ENCODE measurements at places on chromosomes 6 and 20.

DNA sequence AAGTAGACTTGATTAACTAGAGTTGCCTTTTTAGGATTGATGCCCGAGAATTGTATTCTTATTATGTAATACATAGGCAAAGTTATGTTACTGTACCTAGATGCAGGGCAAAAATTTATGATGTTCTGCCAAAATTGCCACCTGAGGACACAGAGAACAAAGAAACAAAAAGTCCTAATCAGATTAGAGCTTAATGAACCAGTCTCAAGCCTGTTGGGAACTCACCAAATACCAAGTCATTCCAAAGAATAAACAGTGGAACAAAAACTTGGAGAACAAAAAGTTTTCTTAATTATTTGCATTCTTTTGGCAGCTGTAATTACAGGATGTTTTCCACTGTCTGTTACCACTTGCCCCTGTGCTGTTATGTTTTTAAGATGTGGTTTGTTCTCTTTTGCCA lies 154.7 kb upstream of the SGK1 start:
- no peak for DNase-seq

DNA sequence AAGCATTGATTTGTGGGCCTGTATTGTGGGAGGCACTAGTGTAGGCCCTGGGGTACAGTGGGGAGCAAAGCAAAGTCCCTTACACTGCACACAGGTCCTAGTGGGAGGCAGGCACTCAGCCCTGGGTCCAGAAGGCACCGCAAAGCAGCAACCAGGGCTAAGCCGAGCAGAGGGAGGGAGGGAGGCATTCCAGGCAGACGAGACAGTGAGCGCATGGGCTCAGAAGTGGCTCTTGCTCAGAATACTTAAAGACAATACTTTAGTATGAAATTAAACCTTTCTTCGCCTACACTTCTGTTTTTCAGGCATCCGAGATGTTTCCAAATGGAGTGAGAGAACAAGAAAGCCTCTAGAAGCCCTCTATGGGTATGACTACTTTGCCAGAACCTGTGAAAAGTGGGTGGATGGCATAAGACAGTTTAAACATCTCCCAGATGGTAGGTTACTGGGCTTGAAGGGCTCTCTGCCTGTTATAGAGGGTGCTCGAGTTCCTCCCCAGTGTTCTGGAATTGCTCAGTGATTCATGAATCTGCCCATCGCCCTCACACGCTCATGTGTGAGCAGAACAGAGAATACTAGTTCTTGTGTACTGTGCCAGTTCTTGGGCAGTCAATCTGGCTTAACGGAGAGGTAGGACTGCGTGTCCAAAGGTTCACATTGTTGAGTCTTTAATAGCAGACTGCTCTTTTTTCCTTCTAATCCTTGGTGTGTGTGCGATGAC lies 18.7 kb downstream of the BPHL start:
- no peak for DNase-seq

GRCh38 chr6:139568151-139568955 lies 193.9 kb upstream of the CITED2 start:
- DNase-seq = no peak

GRCh38 chr20:46637020-46637419 lies 14.2 kb downstream of the SLC13A3 start:
- no peak for DNase-seq

GRCh38 chr20:8153281-8153908 lies 21.3 kb downstream of the PLCB1 start:
- no peak for DNase-seq

DNA sequence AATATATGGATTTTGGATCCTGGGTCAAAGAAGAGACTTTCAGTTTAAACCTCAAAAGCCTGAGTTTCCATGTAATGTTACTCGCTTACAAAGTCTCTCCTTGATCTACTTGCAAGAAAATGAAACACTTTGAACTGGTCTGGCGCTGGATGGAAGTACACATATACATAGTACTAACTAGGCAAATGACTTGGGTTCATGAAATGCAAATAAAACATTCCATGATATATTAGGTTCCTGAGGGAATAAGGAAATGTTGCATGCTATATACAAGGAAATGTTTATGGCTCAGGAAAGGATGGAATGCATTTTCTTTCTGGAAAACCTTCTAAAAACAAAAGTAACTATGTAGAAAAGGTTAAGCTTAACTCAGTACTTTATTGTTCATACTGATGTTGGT lies 11.4 kb upstream of the TXLNB start:
- DNase-seq = no peak

- no peak for DNase-seq
Observed at GRCh38 chr20:54345301-54345724, 130.1 kb upstream of the DOK5 start.

DNA sequence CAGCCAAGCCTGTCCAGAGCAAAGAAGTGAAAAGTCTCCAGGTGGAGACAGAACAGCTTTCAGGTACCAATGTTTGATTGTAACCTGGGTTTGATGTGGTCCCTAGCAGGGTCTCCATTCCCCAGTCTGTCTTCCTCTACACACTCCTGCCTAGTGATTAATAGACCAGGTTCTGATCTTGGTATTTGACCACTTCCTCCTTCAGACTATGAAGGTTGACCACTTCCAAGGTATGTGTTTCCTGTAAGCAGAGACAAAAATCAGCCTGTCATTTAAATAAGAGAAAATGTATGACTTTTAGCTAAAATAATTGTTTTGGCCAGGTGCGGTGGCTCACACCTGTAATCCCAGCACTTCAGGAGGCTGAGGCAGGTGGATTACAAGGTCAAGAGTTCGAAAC lies 41.8 kb upstream of the TOP1 start:
- no peak for DNase-seq

- no peak for DNase-seq
Observed at GRCh38 chr20:40591536-40591935, 97.5 kb downstream of the MAFB start.

DNA sequence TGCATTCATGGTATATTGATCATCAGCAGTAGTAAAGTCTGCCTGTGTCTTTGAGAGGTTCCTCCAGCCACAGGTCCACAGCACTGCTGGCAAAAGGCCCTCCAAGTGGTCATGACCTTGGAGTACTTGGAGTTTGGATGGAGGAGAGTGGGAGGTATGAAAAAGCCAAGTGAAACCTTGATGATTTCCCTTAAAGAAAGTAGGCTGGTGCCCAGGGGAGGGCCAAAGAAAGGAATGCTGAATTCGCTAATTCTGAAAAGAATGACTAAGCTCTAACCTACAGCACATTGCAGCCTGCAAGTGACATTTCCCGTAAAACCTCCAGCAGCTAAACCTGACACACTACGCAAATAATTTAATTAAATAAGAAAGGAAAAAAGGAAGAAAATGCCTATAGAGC lies 223.4 kb upstream of the TAB2 start:
- no peak for DNase-seq

GRCh38 chr20:56348746-56349145 lies 10.0 kb upstream of the FAM210B start:
- DNase-seq = no peak

- no peak for DNase-seq
Observed at GRCh38 chr20:1975291-1975690, 18.6 kb downstream of the PDYN start.

GRCh38 chr6:161837449-161837735 lies 563.5 kb upstream of the AGPAT4 start:
- no peak for DNase-seq

DNA sequence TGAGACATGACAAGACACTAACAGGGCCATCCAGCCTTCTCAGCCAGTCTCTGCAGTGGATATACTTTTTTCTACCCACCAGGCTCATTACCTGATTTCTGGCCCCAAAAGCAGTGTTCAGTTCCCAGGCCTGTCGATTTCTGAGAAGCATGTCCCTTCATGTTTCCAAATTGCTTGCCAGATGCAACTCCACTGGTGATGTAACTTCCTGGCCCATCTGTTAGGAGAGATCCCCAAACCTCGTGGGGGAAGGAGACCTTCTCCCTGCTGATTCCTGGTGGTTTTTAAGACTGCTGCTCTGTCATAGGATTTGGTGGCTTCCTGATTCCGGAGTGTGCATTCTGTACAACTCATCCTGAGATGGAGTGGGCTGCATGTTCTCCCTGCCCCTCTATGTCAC lies 31.6 kb upstream of the MRPS10 start:
- no peak for DNase-seq

GRCh38 chr6:28978133-28978491 lies 27.0 kb downstream of the ZNF311 start:
- no peak for DNase-seq

DNA sequence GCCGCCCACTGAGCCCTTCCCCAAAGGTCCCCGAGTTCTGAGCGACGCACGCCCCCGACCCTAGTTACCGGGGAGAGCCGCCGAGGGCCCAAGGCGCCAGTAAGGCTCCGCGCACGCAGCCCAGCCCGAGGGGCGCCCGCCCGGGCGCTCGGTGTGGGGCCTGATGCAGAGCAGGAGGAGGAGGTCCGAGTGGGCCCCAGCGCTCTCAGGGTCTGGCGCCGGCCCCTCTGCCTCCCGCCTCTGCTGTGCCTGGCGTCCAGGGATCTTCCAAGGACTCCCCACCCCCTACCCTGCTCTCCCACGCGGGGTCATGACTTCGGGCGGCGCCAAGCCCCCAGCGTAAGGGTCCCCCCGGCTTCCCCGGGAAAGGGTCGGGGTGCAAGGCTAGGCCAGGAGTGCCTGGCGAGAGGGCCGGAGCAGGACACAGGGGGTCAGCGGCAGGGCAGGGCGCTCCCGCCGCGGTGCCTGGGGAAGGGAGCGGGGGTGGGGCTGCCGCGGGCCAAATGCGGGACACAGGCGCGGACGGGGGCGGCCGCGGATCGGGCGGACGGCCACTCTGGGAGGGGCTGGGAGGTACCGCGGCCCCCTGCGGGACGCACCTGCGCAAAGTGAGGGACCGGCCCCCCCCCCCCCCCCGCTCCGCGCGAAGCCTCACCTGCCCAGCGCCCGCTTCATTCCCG lies 637 bp downstream of the ABHD12 start:
- DNase-seq = no peak

DNA sequence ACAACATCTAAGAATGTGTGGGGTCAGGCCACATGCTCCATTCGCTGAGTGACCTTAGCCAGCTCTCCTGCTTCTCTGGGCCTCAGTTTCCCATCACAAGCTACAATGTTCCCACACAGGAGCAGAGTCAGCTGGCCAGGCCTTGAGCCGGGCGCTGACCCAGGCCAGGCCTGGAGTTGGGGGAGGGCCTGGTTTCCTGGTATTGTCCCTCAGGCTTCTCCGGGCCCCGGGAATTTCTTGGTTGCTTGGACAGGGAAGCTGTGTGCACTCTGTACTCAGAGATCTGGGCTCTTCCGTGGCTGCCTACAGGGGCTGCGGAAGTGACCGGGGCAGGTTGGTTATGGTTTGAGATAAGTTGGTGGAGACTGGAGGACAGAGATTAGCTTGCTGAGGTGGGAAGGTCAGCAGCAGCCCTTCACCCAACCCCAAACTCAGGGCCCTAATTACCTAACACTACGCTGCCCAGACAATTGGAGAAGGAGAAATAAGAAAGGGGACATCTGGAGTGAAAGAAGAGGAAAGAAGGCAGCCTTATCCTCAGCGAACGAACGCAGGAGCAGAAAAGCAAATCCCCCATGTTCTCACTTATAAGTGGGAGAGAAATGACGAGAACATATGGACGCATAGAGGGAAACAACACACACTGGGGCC lies 6.2 kb downstream of the TGM2 start:
- DNase-seq = no peak

DNA sequence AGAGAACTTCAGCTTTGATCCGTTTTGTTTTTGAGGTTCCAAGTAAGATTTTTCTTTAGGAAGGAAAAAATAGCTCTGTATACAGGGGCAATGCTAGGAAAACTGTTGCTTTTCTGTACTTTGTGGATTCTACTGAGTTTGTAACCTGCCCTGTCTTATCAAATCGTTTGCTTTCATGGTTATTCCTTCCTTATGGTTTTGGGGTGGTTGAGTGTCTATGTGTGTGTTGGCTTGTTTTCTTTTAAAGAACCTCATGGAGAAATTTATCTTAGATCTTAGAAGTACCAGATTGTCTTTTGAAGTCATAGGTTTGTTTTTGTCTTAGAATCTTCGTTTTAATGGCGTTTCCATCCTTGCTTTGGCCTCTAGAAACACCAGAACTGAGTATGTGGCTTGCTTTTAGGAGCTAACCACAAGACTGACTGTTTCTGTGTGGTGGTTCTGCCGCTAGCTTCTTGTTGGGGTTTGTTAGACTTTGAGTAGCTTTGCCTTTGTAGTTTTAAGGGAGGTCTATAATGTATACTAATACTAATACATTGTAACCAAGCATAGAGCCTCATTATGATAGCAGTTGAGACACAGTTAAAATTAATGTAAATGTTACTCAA lies 86.8 kb downstream of the RPP40 start:
- no peak for DNase-seq

DNA sequence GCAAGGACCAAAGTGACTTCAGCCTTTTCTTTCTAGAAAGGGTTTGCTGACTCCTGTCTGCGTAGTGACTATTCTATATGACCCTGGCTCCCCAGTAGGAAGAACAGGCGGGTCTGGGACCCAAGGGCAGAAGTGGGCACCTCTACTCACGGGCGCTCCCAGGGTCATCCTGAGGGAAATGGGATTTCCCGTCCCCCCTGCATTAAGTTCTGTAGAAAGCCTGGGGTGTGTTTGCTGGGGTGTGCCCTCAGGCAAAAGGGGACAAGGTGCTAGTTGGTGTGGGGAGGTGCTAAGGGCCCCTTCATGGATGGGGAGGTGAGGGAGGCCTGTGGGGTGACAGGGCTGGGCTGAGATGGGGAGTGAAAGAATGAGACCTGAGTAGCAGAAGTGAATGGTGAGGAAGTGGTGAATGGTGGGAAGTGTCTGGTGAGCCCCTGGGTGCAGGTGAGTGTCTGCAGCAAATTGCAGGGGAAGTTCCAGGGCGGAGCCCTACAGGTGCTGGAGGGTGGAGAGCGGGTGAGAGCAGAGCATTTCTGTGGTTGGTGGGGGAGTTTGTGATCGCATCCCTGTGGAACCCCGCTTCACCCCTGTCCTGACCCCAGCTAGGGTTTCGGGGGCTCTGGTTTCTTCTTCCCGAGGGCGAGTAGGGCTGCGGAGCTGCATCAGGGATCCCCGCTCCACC lies 21.1 kb downstream of the RAET1L start:
- no peak for DNase-seq

DNA sequence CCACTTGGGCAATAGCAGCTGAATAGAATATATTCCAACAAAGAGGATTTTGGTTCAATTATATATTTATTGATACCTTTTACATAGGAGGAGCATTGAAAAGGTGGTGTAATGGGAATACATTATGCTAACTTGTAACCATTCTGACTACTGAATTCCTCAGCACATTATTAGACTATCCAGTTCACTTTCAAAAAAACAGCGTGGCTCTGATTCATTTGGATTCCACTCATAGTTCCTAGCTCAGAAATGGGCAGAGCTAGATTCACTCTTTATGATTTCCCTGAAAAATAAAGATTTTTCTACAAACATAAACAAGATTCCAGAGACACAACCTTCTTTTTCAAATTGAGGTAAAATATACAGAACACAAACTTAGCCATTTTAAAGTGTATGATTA lies 9.2 kb upstream of the TRERF1 start:
- DNase-seq = no peak

- DNase-seq = no peak
Observed at GRCh38 chr6:166417285-166417691, 34.5 kb upstream of the MPC1 start.

- no peak for DNase-seq
Observed at GRCh38 chr6:159988983-159989454, 20.1 kb downstream of the IGF2R start.
